Stimulated activated CD8-positive, alpha-beta memory T cell treated with anti-CD3 and anti-CD28 coated beads, Interleukin-4, amount 100 ng/mL, for 48 hours (primary cell): ENCODE measurements at places on chromosomes 1 and 21.

- DNase-seq, result no peak
These were observed 328.3 kb upstream of the ADGRL2 start for GRCh38 chr1:81472387-81472786.

GRCh38 chr1:10396870-10397269 lies 2.0 kb upstream of the PGD start:
- DNase-seq, result no peak

- no peak for DNase-seq
These were observed 43.5 kb downstream of the WDR4 start for GRCh38 chr21:42835611-42836401.

DNA sequence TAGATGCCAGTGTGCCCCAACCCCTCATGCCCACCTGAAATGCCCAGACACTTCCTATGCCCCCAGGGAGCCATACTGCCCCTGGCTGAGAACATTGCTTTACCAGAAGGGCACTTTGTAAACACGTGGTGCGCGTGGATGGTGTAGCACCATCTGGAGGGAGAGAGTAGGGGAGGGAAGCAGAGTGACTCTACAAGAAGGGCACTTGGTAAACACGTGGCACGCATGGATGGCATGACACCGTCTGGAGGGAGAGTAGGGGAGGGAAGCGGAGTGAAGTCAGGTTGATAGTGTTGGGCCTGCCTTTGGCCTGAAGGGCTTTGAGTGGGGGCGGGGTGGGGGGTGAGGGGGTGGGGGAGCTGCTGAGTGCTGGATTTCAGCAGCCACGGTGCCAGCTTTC lies 324.0 kb upstream of the VAMP3 start:
- no peak for DNase-seq

- DNase-seq, result no peak
These were observed 65.5 kb downstream of the ACOT7 start for GRCh38 chr1:6328091-6328490.

DNA sequence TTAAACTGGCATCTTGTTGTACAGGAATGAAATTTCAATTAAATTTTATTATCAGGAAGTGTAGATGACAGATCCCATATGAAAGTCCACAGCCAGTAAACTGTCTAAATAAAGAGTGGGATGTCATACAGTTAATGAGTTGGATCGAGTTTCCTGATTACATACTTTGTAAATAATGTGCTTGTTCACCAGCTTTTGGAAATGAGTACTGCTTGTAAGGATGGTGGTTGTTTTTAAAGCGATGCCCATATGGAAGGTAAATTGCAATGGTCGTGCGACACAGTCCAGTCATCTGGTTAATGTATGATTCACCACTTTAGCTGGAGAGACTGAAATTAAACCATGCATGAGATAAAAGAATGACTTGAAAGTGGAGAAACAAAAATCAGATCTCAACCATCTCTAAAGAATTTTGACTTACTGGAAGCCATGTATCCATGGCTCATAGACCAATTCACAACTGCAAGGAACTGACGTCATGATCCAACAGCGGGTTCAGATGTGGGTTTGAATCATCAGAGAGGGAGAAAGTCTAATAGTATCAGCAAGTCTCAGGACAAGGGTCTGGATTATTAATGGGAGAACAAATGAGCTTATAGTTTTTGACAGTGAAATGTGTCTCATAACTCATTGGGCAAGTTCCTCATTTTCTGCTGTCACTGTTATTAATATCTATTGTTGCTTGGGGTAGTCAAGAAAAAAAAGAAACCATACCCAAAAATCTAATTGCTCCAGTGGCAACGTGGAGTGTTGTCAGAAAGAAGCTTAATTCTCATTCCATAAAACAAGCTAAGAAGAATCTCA lies 49.0 kb downstream of the MAP10 start:
- no peak for DNase-seq

- no peak for DNase-seq
These were observed 44.3 kb downstream of the TRIM11 start for GRCh38 chr1:228362141-228362883.

DNA sequence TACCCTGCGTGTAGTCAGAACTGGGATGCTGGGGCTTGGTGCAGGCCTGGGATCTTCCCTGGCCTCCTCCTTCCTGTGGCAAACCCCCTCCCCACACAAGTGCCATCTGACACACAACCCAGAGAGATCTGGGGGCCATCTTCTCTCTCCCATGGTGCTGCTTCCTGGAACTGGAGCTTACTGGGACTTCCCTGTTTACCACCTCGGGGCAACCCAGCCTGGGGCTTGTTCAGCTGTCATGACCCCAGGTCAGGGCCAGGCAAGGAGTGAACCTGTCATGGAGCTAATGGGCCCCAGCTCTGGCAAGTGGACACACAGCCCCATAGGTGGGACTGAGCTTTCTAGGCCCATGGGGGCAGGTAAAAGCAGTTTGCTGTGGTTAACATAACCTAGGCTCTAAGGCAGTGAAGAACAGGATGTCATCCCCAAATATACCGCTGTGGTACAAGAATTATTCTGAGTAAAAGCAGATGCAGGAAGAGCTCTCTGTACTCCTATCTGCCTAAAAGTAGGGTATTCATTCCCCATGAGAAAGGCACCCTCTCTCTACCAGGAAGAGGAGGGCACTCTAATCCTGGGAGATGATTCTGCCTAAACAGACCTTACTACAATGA lies 2.4 kb downstream of the TRIM11 start:
- DNase-seq, result no peak

DNA sequence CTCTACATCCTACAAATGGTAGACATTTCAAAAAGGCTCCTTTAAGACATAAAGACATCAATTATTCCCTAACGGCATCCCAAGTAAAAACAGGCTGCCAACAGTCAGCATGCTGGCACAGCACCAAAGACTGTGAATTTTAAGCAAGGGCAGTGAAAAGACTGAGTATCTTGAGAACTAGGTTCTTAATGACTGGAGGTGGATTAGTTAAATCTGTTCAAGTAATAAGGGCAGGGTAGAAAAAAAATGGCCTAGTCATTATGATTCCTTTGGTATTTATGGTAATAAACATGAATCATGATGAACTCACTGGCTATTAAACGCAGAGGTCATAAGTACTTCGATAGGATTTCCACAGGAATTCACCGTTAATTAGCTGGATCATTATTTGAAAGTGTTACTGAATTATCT lies 75.2 kb downstream of the KIFAP3 start:
- DNase-seq, result no peak

DNA sequence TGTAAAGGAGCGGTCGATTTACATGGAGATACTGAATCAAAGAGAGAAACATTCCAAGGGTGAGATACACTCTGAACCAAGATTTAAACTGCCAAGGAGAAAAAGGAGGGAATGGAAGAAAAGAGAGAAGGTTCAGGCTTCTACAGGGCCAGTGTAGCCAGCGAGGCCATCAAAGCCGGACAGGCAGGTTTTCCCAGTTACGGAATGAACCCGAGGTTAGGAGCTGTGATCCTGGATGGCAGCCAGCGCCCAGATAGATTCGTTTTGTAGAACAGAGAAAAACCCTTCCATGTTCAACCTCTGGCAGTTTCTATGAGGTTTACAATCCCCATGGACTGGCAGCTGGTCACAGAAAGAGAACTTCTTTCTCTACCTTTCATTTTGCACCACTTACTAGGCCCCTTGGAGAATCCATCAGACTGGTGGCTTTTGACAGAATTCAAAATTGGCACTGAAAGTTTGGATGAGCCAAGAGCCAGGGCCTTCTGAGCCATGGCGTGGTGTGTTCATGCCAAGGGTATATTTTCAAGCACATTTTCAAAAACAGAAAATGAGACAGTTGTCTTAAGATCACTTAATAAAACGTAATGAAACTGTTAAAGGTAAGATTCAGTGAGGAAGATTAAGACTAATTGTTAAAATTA lies 171.5 kb downstream of the RUNX1 start:
- DNase-seq, result no peak

- no peak for DNase-seq
These were observed 17.0 kb upstream of the SH2D2A start for GRCh38 chr1:156833603-156834002.

DNA sequence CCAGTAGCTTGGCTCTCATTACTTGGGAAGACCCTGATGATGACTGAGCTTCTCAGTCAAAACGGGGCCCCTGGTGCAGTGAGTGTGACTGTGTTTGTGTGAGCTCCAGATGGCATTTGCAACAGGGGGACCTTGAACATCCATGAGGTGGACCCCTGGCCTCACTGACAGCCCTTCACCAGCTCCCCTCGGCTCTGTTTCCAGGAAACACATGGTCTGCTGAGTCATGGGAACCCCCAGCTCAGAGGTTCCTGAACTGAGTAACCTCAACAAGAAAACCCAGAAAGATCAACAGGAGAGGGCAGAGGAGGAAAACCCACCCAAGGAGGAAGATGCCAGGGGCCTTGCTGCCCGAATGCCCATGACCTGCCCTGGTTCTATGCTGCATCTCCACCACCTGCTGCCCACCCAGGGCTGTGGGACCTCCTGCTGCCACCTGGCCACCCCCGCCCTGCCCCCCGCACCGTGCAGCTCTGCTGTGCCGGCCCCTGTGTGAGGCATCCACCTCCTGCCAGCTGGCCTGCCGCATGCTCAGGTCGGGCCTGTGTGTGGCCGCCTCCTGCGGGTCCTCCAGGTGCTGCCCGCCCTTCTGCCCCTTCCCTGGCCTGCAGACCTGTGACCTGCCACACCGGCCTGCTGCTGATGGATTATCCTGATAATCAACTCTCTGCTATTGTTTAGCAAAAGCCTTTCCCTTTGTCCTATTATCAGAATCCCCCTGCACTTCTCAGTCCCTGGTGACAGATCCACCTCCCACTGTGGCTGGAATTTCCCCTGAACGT lies 4.2 kb upstream of the KRTAP12-1 start:
- no peak for DNase-seq

DNA sequence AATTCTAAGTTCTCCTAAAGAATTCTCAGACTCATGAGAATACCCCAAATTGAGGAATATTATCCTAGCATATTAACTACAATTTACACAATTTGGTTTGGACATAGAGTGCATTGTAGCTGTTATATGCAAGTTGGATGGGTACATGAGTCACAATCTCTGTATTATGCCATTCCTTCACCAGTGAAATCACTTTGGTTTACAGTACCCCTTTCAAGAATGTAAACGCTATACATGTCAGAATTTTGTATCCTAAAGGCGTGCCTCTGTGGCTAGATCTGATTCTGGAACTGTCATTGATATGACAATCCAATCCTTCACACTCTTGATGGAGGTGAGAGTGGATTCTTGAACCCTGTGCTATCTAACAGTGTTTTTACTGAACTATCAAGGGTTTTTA lies 6.7 kb upstream of the IL10RB start:
- DNase-seq, result no peak

DNA sequence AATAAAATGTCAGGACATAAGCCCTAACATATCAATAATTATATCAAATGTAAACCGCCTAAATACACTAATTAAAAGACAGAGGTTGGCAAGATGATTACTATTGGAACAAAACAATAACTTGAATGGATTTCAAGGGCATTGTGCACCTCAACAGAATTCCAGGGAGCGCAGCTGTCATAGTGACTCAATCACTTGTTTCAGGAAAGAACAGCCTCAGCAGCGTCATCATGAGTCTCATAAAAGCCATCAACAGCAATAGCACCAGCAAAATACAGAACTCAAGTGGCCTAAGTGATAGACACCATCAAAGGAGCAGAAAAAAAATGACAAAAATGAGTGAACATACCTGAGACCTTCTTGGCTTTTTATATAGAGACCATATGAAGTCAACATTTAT lies 632.7 kb upstream of the NR5A2 start:
- DNase-seq, result no peak

- peak; percentile 60 for DNase-seq
These were observed 829 bp downstream of the SPEN start for GRCh38 chr1:15848143-15848928.

DNA sequence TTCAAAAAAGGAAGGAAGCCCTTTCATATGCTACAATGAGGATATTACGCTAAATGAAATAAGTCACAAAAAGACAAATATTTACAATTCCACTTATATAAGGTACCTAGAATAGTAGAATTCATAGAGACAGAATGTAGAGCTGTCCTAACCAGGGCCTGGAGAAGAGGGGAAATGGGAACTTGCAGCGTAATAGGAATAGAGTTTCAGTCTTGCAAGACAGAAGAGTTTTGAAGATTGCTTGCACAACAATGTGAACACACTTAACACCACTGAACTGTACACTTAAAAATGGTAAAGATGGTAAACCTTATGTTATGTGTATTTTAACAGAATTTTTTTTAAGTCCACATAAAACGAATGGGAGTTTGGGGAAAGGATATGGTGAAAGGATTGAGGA lies 2.9 kb downstream of the CD1B start:
- DNase-seq, result no peak

GRCh38 chr1:234758851-234759250 lies 148.9 kb upstream of the IRF2BP2 start:
- DNase-seq, result no peak

DNA sequence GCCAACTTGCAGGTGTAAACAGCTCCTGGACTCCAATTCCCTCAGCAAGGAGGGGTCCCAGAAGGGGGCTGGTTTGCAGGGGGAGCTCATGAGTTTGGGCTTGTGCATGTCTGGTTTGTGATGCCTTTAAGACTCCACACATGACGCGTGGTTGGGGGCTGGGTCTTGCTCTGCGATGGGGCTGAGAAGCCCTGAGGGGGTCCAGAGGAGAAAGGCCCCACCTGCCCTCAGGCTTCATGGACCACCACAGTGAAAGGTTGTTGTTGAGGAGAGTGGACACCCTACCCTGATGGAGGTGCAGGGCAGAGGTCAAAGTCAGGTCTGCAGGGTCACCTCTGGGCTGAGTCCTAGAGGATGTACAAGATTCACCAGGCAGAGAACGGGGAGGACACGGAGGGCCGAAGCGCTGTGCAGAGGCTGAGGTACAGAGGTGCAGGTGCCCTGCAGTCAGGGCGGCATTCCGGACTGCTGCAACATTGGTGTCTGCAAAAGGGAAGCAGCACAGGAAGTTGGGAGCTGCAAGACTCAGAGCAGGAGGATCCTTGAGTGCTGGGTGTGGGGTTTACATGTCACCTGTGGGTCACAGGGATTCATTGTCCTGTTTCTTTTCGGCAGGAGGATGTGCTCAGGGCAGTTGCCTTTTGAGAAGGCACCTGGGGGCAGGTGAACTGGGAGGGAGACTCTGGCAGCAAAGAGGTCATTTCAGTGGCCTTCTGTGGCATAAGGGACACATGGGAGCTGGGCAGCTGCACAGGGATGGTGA lies 399.4 kb downstream of the PTPRU start:
- DNase-seq, result no peak

DNA sequence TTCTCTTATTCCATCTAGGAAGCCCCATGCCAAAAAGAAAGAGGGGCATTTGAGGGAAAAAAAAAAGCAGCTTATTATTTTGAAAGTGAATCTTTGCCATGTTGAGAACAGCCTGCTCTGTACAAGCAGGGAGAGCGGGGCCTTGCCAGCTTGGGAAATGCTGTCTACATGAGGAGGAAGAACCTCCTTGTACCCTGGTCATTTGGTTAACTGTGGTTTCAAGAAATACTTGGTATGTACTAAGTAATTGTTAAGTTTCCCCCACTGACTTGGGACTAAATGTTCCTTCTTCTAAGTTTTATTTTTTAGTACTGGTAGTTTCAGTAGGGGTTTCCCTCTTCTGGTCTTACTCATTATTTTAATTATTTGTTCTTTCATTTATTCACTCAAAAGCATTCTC lies 144.1 kb upstream of the HOOK1 start:
- no peak for DNase-seq

- DNase-seq, result no peak
These were observed 28.9 kb downstream of the RHEX start for GRCh38 chr1:206081856-206082255.

GRCh38 chr1:216815260-216816131 lies 92.3 kb upstream of the ESRRG start:
- DNase-seq, result no peak
